CD4-positive, alpha-beta T cell treated with Interleukin-17A for 1 hour (primary cell): ENCODE measurements at places on chromosomes 5 and 9.

DNA sequence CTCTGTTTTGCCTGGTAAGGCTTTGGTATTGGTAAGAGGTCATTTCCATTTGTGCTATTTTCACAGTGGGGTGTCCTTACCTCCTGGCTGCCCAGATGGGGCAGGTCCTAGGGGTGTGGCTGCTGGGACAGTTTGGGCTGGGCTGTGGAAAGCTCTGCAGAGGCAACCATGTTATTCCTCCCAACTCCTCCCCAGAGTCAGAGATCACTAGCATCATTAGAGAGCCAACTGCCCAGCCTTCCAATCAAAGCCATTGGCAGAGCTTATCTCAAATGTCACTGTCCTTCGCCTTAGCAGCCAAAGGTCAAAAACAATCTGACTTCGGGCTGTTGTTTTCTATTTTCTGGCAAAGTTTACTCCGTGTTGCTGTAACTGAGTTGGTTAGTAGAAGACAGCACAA is 33.6 kb upstream of the HRH2 start:
- no peak for DNase-seq

DNA sequence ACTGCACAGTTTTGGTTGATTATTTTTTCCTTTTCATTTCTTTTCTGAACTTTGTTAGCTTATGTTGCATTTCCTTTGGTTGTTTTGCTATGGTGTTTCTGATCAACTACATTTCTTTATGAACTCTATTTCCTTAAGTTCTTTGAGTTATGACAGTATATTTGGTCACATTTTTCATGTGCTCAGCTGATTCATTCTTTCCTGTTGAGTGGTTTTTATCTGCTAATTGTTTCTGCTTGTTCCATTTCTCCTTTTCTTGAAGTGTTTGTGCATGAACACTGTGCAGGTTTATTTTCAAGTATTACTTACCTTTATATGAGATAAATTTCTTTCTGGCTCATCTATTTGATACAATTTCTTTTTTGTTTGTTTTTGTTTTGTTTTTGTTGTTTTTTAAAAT is 50.9 kb upstream of the MACIR start:
- no peak for DNase-seq

DNA sequence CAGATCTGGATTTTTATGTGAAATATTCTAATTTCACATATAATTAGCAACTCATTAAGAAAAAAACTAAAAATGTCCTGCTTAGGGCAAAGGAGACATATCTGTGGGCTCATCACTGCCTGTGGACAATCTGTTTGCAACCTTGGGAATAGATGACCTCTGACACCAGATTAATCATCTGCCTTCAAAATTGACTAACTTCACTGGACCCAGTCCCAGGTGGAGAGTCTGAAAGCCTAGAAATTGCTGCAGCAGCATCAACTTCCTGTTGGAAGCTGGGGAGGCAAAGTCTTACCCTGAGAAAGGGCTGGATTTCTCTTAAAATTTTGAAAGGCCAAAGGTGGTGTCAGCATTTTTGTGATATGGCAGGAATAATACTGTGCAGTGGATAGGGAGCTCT is 76.3 kb upstream of the TNC start:
- DNase-seq: no peak

DNA sequence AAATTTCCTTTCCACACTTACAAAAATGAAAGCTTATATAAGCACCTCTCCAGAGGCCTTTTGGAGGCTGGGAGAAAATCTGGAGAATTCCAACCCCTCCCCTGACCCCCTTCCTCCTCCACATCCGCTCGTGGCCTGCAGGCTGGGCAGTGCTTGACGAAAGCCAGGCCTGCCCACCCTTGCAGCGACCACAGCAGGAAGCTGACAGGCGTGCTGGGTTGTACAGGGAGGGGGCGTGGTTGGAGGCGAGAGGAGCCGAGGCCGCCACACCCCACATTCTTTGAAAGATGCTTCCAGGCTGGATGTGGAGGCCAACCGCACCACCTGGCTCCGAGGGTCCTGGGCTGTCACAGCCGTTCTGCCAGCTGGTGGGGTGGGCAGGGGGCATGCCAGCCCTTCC is 47.8 kb upstream of the IER5L start:
- peak; percentile 61 for DNase-seq

DNA sequence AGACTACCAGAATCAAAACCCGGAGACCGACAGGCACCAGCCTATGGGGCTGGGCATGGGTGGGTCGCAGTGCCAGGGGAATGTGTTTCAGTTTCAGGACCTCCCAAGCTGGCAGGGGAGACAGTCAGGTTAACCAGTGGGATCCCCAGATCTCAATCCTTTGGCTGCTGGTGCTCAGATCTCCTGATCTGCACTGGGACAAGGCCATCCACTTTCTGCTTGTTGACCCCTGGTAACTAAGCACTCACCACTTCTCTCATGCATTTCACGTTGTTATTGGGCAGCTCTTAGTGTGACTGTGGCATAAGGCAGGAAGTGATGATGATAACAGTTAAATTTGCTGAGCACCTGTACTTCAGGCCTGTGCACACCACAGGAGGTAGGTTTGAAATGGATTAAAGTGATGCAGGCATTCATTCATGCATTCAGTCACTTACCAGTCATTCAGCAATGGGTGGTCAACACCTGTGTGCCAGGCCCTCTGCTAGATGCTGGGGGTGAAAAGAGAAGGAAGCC is 42.1 kb upstream of the STXBP1 start:
- DNase-seq: peak; percentile 60

DNA sequence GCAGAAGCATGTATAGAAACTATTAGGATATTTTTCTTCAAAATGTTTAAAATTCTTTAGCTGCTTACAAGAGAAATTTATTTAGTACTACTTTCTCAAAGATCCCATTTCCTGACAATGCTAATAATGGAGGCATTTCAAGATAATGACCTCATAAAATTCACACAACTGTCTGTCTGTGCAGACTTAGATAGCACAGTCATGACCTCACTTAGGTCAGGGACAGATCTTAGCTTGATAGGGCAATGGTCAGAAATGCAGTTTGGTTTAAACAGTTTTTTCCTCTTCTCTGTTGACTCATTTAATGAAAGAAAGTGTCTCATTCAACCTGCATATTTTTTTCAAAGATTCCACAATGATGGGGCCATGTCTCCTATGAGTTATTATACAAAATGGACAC is 128.4 kb downstream of the GRIA1 start:
- DNase-seq: no peak

- DNase-seq: no peak
These were observed 51.1 kb downstream of the PDE6A start for GRCh38 chr5:149893403-149893931.

DNA sequence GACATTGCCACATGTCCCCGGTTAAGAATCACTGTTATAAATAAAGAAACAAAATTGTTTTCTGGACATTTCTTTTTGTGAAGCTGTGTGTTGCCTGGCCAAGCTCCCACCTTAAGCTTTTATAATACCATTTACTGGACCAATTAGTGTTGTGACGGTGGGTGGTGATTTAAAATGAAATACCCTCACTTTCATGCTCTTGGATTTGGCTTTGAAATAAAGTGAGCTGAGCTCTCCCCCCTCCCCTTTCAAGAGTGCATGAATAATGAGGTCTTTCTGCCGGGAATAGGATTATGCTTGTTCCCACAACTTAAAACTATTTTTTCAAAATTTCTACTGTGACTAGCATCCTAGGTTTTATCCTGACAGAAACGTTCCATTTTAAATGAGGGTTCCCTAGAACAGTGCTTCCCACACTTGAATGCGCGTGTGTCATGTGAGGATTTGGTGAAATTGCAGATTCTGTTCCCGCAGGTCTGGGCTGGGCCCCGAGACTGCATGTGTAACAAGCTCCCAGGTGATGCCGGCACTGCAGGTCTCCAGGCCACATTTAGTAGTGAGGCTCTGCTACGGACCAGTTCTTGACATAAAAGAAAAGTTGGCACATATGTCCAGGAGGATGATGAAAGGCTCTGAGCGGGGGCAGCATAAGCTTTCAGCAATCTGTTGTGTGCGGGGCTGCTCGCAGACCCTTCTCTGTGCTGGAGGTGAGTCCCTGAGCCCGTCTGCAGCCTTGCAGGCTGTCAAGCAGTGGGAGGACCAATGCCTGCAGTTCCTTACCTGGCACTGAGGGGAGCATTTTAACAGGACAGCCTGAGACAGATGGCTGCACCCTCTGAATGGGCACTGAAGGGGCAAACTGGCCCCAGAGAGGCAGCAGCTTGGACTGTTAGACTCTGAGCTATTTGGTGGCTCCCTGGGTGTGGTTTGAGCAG is 24.4 kb downstream of the IQGAP2 start:
- no peak for DNase-seq

- DNase-seq: no peak
These were observed 42.8 kb downstream of the TEX10 start for GRCh38 chr9:100309992-100310391.

DNA sequence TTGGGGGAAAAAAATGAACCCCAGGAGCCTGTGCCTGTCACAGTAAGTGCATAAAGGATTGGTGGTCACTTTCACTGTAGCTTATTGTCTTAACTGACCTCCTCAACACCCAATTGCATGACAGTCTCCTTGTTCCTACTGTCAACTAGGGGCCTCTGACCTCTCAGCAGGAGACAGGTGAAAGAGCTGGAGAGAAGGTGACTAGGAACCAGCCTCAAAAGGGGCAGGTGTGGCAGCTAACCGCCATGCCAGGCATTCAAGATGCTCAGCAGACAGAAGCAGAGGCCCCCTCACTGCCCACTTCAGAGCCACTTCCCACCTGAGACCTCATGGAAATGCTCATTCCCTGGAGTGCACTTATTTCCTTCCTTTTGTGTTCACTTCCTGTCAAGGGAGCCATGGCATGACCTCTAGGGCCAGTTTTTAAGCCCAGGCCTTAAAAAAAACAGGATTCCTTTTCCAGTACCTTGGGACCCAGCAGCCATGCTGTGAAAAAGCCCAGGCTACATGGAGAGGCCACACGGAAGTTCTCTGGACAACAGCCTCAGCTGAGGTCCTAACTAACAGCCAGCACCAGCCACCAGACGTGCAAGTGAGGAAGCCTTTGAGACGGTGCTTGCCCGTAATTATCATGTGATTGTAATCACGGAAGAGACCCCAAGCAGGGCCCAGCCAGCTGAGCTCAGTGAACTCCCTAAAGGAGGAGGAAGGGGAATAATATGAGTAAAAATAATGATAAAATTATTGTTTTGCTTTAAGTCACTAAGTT is 74.9 kb downstream of the NSUN2 start:
- no peak for DNase-seq

DNA sequence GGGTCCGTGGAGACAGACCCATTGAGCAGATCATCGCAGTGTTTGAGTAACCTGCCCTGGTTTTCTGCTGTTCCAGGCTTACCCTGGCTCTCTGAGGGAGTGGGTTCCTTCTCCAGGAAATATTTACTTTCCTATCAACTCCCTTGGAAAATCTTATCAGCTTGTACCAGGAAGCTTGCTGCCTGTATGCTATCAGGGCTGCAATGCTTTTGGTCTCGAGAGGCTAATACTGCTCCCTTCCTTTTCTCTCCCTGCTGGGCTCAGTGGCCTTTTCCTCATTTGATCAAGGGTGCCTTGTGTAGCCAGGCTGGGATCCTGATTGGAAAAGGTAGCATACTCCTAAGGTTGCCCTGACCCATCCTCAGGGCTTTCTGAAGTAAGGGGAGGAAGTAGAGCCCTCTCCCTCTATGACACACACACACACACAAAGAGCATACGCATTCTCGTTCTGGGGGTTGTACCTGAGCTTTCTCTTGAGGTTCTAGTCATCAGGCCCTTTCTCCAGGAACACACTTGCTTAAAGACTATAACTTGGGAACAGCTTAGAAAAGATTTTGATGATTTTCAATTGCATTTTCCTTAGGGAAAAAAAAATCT is 41.6 kb downstream of the CYSTM1 start:
- DNase-seq: no peak

- peak; percentile 10 for DNase-seq
These were observed 631 bp downstream of the B4GALT7 start for GRCh38 chr5:177600508-177601018.

- DNase-seq: peak; percentile 93
These were observed 19.5 kb upstream of the ANXA1 start for GRCh38 chr9:73132034-73132776.

- DNase-seq: peak; percentile 45
These were observed 101.1 kb upstream of the GNAQ start for GRCh38 chr9:78132701-78133058.

GRCh38 chr9:7320139-7320538 is 479.4 kb downstream of the DMAC1 start:
- DNase-seq: no peak

- no peak for DNase-seq
These were observed 128.5 kb upstream of the FAM174A start for GRCh38 chr5:100406640-100407039.

- DNase-seq: no peak
These were observed 73.6 kb upstream of the RETREG1 start for GRCh38 chr5:16690243-16690852.

DNA sequence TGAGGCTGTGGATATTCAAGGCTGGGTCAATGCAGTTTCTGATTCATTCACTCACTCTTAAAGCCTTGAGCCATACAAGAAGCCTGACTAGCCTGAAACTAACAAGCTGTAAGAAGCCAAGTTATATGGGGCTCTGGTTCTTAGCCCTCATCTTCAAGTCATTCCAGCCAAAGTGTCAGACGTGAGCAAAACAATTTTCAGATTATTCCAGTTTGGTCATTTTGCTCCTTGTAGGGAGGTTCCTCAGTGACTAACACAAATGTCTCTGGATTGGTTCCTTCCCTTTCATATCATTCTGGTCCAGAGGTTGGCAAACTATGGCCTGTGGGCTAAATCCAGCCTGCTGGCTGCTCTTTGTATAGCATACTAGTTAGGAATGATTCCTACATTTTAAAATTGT is 12.5 kb upstream of the SHOC1 start:
- no peak for DNase-seq

DNA sequence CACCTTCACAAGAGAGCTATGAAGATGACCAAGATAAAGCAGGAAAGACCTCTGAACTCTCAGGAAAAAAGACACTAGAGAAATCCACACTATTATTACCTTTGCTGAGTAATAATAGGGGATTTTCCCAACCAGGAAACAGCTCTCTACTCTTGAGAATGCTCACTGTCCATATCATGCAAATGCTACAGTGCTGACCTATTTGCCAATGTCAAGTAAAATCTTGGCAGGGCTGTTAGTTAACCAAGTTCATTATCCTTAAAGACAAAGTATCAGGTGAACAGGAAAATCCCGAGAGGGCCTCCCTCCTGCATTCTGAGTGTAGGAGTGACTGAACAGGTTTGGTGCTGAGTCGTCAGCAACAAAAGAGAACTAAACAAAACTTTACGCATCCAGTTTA is 306.6 kb downstream of the ACTL7B start:
- no peak for DNase-seq

DNA sequence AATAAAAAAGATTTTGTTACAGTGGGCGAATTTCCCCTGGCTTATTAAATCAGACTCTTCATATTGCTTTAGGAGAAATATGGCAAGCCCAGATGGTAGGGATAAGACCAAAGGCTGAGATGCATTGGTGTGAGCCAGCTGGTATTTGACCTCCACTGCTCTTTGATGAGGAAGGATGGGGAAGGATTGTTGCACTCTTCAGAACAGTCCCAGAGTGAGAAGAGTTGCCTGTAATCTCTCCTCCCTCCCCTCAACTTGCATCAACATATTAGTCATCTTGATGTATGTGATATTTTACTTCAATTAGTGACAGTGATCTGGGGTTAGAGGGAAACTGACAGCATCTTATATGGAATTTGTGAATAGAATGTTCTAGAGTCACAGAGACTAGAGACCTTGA is 136.6 kb downstream of the ADAMTS12 start:
- DNase-seq: no peak
